ENCODE measurements at places on chromosomes 4 and X. TPM values are rescaled to one million over a fixed set of nuclear protein-coding genes. Genes with fewer than 3 reads are reported as not detected.

The GLUD2 gene
- total RNA-seq, result 0.26 TPM

The ADGRG4 gene
- total RNA-seq, result not detected

The DGAT2L6 gene
- not detected for total RNA-seq

The STPG2 gene
- total RNA-seq, result not detected

The LDB2 gene
- total RNA-seq, result 57.0 TPM

The USP9X gene
- 300 TPM for total RNA-seq

The TMEM187 gene
- 2.7 TPM for total RNA-seq

The PPARGC1A gene
- total RNA-seq, result 1.4 TPM

The PRAF2 gene
- total RNA-seq, result 12.1 TPM

- DNase-seq, result peak; percentile 63
Observed at GRCh38 chr4:177444911-177445736, 2.9 kb upstream of the AGA start.

GRCh38 chr4:74235135-74235534 lies 73.1 kb upstream of the EPGN start:
- DNase-seq, result no peak

DNA sequence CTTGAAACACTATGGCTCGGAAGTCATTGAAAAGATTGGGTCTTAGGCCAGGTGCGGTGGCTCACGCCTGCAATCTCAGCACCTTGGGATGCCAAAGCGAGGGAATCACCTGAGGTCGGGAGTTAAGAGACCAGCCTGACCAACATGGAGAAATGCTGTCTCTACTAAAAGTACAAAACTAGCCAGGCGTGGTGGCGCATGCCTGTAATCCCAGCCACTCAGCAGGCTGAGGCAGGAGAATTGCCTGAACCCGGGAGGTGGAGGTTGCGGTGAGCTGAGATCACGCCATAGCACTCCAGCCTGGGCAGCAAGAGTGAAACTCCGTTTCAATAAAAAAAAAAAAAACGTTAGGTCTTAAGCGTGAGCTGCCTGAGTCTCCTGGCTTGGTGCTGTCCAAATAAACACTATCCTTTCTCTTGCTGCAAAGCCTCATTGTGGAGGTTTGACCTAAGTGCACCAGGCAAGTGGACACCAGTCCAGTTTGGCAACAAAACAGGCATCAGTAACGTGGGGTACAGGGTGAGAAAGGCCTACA lies 185.9 kb downstream of the DHRSX start:
- no peak for DNase-seq

- no peak for DNase-seq
Observed at GRCh38 chr4:22435652-22436051, 80.2 kb downstream of the ADGRA3 start.

DNA sequence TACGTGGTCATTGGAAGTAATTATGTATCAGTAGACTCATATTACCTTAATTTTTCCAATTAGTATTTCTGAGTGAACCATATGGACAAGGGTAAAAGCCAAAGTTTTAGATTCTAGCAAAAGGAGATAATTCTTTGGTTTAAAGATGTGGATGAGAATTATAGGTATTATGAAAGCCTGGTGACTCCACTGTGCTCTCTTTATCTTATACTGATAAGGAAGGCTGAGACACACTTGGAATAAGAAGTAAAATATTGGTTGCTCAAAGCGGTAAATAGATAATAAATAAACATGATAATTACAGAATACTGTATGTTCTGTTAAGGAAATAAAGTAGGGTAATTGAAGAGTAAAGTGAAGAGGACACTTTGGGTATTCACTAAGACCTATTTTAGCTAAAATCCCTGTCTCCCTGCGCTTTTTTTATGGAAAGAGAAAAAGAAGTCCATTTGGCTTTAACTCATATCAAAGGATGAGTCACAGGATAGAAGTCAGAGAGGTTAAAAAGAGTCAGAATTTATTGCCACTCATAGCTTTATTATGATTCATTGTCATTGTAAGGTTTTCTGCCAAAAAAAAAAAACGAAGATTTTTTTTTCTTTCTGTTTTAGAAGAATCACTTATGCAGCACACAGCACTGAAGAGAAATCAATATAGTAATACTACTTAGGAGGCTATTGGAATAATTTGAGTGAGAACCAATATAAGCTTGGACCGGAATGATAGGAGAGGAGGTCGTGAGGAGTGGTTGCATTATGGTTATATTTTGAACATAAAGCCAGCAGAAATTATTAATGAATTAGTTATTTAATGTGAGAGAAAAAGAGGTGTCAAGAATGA lies 2463.1 kb downstream of the ARAP2 start:
- DNase-seq, result no peak

DNA sequence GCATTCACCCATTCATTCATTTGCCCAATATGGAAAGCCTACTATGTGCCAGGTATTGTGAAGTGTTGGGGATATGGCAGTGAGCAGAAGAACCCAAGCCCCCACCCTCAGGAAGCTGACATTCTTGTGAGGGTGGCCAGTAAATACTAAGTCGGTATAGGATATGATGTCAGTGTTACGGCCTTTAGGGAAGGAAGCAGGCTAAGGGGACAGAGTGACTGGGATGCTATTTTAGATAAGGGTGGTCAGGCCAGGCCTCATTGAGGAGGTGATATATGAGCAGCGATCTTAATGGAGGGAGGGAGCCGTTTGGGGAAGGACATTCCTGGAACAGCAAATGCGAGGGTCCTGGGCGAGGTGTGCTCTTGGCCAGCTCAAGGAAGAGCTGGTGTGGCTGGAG lies 2.0 kb downstream of the ATP6AP1 start:
- DNase-seq, result no peak

DNA sequence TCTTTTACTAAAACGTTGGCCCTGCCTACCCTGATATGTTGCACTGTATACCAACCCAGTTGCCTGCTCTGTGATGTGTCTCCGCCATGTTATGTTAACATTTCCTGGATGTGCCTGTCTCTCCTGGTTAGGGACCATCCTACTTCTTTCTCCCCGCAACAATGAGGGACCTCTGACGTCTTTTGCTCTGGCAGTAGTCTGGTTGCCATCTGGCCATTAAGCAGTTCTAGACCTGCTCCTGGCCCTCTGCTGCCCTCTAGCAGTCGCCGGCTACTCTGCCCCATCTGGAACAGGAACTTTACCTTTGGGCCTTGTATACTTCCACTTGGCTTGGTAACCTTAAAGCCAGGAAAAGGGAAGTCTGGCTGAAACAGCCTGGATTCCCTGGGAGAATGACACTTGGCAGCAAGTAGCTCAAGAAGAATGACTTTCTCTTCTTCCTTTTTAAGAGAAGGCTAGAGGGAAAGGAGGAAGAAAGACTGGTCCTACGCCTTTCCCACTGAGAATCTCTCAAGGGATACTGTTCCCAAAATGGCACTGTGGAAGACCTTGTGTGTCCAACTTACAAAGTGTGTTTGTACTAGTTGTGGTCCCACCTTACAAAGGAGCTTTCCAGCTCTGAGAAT lies 63.5 kb downstream of the GPC3 start:
- peak; percentile 38 for DNase-seq

DNA sequence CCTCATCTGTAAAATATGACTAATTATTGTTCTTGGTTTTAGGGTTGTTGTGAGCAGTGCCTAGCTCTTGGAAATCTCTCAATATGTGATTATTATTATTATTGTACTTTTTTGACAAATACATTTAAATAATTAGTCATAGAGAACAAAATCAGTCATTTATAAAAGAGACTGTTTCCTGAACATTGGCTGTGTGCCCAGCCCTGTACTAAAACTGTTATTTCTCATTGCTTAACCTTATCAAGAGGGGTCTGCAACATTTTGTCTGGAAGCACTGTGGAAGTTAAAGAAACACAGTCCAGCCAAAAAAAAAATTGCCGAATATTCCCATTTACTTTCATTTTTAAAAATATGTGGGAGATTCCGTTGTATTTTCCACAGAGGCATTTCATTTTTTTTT lies 989.2 kb upstream of the SLIT2 start:
- DNase-seq, result no peak

- no peak for DNase-seq
Observed at GRCh38 chrX:20382518-20383297, 116.0 kb upstream of the RPS6KA3 start.

DNA sequence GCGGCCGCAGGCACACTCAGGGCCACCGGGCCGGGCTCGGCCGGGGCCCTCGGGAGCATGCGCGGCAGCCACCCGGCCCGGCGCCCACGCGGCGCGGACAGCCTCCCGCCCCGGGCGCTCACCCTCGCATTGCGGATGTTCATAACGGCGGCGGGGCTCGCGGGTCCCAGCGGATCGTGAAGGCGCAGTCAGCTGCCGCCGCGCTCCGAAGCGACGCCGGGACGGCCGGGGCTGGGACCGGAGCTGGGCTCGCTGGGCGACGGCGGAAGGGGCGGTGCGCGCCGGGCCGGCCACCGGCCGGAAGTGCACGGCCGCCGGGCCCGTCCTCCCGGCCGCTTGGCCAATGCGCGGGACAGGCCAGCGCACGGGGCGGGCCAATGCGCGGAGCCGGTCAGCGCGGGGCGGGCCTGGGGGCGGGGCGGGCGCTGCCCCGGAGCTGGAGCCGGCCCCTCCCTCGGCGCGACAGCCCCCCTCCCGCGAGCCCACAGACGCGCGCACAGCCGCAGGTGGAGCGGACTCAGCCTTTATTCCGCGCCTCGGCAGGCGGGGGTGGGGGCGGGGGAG lies at the start of gene NAA10:
Gene NAA10, minus strand, starts transcription at position 276 of the 564 bp plus-strand sequence. Its CDS starts 133 bp downstream, at position 143.
- DNase-seq, result peak; percentile 63

GRCh38 chrX:46573892-46574773 lies 568 bp downstream of the CHST7 start:
- no peak for DNase-seq

DNA sequence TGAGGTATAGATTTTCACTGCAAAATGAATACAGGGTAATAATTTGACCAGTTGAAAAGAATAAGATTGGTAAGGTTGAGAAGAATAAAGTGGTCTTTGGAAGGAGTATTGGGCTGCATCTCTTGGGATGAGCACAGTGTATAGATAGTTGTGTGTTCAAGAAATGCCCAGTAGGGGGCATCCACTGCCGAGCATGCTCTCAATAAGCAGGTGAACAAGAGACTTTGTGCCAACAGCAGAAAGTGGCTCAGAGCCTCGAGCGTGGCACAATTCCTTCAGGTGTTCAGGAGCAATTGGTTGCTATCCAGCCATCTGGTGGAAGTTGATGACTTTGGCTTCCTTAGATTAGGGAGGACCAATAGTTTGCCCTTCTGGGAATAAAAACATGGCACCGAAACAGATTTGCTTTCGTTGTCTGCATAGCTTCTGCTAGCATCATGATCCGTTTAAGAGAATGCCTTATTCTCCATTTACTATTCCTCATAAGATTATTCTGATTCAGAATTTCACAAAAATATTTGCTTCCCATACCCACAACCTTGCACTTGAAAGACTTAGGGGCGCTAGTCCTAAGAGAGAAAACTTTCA lies 258.1 kb upstream of the NEIL3 start:
- DNase-seq, result peak; percentile 29

DNA sequence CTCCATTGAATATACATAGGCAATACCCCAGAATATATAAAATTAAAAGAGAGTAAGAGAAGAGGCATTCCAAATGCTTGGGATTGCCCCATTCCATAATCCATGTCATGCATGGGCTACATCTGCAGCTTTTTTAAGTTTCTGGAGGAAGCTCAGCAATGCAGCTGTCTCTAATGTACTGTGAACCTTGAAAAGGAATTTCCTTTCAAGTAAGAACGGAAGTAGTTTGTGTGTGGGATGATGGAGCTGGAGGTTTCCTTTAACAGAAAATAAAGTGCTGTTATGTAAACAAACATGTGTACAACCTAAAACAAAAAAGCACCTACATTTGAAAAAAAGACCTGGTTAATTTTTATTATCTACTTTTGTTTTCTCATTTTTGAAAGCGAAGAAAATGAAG lies 303.5 kb downstream of the BMPR1B start:
- DNase-seq, result no peak

GRCh38 chrX:37763400-37763799 lies 16.5 kb upstream of the CYBB start:
- DNase-seq, result no peak

- no peak for DNase-seq
Observed at GRCh38 chr4:169821402-169821801, 63.7 kb upstream of the HPF1 start.

DNA sequence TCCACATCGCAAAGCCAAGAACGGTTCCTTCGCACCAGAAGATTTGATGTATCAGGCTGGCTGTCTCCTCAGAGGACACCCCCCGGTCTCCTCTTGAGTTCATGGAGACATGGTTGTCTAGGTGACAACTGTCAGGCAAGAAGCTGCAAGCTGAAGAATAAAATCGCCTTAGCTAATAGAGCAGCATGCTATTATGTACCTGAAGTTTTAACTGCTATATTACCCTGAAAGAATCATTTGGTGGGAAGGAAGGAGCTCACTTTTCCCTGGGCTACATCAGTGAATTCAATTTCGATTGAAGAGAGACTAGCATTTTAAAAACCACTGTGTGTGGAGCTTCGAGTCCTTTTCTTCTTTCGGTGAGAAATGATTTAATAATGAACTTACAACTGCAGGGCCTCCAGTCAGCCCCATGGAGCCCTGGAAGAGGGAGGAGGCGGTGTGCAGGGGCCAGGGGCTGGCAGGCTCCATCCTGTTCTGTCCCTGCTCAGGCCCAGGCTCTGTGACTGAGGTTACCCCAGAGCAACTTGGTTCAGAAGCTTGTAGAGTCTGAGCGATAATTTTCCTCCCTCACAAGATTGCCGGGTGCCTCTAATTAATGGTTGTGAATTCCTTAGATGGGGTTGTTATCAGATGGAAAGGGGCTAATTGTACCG lies 191.3 kb downstream of the MID1IP1 start:
- no peak for DNase-seq

GRCh38 chr4:163493643-163494359 lies 689 bp upstream of the TMA16 start:
- DNase-seq, result no peak

DNA sequence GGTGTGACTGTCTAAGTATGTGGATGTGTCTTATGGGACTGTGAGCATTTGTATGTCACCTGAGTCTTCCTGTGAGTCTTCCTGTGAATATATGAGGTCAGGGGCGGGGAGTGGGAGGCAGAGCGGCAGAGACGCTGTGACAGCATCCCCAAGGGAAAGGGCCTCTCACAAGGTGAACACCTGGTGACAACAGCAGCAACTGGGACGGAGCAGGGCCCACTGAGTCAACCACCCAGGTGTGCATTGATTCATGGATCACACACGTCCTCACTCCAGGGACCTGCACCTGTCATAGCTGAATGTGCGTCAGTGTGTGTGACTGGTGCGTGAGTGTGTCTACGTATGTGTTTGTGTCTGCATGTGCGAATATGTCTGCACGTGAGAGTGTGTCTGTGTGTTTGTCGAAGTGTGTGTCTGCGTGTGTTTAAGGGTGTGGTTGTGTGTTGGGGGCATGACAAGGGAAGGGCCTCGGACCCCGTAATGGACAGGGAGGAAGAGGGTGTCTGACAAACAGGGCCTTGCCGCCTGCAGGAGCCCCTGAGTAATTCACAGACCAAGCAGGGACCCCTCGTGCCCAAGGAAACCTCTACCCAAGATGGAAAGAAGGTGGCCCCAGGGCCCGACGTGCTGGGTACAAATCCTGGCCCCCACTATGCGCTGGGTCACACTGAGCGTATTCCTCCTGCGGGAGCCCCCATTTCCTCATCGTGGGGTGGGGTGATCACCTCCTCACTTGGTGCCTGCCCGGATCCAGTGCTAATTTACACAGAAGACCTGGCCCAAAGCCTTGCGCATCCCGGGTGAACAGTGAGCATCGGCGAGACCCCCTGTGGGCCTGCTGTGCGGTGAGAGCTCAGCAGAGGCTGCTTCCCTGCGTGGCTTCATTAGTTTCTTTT lies 76.7 kb downstream of the ABLIM2 start:
- DNase-seq, result no peak

Data from H1 (cell line).